ENCODE measurements at places on chromosomes 2 and 18. TPM values are rescaled to one million over a fixed set of nuclear protein-coding genes. Genes with fewer than 3 reads are reported as not detected.

FBXO41 gene
- total RNA-seq: 1.6 TPM

RPRM gene
- not detected for total RNA-seq

FAM237A gene
- total RNA-seq: not detected

DNA sequence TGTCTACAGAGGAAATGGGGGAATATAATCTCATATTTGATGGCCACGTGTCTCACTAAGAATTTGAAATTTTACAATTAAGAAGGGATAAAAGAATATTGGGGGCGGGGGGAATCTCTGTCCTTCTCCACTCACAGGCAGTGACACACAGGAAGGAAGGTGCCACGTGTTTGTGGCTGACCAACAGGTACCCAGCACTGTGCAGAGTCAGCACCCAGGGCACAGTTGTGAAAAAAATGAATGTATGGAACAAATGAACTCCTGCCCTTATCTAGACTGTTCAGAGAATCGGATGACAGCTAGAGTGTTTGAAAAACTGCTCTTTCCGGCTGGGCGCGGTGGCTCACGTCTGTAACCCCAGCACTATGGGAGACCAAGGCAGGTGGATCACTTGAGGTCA lies 317.0 kb upstream of the MYT1L start:
- peak; percentile 67 for DNase-seq

ACVR1C gene
- total RNA-seq: 0.08 TPM
